ENCODE measurements at places on chromosomes 3 and 15.

DNA sequence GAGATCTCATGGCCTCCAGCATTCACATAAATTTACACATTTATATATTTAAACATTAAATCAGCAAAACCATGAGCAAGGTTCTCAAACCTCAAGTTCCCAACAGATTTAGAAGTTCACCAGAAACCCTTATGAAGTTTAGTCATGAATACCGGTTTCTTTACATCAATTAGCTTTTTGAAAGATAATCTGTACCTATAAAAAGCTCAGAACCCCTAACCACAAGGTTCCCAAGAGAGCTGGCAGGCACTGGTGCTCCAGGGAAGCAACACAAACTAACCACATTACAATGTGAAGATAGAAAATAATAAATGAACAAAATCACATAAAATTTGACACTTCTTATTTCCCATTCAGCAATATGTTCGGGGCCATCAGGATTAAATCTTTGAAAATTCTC is 150.9 kb downstream of the FBN1 start:
- DNase-seq = no peak

DNA sequence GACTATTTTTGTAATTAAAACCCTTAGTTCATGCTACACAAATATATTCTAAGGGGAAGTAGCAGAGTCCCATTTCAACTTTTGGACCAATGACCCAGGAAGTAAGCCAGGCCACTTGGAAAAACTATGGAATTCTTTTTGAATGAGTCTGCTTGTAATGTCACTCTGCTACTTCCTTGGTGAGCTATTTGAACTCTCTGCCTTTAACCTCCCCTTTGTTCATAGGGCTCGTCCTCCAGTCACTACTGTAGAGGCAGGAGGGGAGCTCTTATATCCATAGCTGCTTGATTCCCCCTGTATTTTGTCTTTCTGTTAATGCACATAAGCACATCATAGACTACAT is 119.6 kb downstream of the UACA start:
- DNase-seq = no peak

GRCh38 chr3:43499256-43499655 is 122.6 kb downstream of the ANO10 start:
- DNase-seq = no peak

DNA sequence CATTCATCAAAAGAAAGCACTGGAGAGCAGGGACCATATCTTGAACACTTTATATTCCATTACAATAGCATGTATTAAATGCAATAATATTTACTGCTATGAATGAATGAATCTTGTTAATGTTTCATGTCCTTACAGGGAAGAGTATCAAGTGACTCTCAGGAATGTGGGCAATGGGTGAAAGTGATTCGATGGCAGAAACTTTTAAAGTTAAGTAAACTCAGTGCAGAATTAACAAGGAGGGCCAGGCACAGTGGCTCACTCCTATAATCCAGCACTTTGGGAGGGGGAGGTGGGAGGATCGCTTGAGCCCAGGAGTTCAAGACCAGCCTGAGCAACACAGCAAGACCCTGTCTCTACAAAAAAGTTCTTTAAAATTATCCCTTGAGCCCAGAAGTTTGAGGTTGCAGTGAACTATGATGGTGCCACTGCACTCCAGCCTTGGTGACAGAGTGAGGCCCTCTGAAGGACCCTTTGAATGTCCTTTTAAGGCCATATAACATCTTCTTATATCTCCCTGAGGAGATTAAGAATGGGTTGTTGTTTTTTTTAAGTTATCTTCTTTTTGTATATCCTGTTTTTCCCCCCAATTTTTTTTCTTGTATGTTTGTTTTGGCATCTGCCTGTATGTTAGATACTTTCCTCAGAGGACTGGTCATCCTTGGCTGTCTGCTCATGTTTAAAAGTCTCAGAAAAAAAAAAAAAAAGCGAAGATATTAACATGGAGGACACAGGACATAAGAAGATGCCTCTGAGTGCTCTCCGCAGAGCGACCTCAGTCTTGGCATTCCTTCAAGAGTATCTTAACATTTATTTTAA is 9.6 kb upstream of the FSIP1 start:
- no peak for DNase-seq

DNA sequence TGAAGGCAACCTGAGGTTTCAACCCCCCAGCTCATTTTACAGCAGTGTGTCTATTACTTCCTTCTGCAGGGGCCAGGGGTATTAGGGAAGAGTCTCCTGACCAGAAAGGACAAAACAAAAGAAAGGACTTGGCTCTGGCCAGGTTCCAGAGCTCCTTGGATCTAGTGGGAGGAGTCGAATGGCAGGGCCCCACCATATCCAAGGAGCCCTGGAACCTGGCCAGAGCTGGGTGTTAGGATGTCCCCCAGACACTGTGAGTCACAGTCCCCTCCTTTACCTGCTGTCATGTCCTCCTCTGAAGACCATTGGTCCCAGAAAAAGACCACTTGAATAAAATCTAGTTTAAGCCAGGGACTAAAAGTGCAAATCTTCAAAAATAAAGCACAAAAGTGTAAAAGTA is 113.2 kb downstream of the EEFSEC start:
- DNase-seq = no peak

DNA sequence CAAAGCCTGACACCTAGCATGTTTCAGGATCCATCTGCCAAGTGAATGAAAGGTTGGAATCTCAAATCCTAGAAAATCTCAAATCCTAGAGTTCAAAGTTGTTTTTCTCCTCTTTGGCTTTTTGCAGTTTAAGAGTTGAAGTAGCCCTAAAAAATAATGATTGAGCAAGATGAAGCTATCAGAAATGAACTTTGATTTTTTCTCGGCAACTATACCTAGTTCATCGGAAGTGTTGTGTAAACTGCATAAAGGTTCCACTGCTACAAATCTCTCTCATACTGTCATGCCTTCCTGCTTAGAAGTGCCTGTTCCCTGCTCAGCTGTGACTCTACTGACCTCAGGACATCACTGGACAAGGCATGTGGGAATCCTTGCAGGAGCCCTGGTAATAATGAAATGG is 35.8 kb upstream of the FOXB1 start:
- DNase-seq = no peak

DNA sequence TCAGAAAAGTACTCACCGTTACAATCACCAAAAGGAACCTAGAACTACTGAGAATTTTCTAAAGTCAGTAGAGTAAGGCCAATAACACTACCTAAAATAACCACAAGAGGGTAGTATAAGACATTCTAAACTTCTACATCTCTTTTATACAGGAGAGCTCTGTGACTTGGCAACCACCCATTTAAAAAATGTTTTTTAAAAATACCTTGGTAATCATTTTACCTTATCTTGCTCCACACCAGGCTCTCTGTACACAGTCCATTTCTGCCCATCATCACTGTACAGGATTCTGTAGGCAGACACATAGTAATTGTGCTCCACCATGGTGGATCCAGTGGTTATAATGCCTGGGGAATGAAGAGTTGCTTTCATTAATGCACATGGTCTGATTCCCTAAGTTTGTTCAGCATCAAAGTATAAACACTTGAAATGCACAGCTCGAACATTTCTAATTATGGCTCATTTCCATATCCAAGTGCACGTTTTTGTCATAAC is 54.5 kb downstream of the ST3GAL6 start:
- DNase-seq = no peak

DNA sequence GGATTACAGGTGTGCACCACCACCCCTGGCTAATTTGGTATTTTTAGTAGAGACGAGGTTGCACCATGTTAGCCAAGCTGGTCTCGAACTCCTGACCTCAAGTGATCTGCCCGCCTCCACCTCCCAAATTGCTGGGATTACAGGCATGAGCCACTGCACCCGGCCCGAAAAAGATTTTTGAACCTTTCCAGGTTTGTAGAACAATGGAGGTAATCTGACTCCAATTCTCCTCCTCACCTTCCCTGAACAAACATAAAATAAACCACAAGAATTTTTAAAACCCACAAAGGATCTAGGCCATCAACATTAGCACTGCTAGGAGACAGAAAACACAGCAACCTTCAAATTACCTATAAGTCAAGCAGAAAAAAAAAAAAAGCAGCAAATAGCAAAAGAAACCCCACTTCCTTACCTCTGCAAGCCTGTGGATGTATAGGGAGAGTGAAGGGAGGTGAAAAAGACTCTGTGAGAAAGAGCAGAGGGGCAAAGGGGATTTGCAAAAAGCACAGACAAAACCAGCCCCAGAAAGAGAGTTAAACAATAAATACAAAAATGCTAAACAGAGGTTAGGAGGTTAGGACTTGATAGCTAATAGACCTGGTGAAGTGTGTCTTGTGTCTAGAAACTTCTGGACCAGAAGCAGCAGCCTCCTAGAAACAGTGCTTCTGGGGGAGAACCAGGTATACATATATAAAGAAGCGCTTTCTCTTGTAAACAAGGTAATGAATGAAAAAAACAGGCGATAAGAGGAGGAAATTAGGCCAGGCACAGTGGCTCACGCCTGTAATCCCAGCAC is 32.1 kb downstream of the TFDP2 start:
- DNase-seq = no peak

- DNase-seq = no peak
These were observed 31.7 kb downstream of the AKAP13 start for GRCh38 chr15:85412066-85412465.

DNA sequence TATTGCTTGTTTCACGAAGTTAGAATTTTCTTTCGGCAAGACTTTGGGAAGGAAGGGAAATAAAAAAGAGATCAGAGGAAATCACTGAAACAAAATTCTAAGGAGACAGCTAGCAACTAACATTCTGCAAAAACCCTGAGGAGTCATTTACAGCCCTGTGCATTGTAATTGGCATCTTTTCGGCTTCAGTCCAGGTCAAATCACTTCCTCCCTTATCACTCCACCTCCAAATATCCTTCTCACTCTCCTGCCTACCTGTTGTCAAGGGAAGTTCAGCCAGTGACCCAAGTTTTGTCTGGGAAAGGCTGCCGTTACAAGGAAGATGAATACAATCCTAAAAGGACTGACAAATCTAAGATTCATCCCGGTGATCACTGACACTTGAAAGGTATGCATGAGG is 39.6 kb downstream of the MDFIC2 start:
- no peak for DNase-seq
